Muscle of back (tissue), 13 donors: ENCODE measurements at places on chromosomes 3 and 15. TPM values are rescaled to one million over a fixed set of nuclear protein-coding genes. Genes with fewer than 3 reads are reported as not detected.

ARGFX gene
- polyA plus RNA-seq = not detected

TRIM59 gene
- 9.2 TPM for polyA plus RNA-seq

PIK3R4 gene
- 24.3 TPM for polyA plus RNA-seq

- DNase-seq = no peak
Observed at GRCh38 chr3:98041350-98041749, 6.2 kb upstream of the GABRR3 start.
